ENCODE measurements at places on chromosomes 12 and 14. TPM values are rescaled to one million over a fixed set of nuclear protein-coding genes. Genes with fewer than 3 reads are reported as not detected.

Gene ESPL1
- 5.8 TPM for total RNA-seq

- no peak for DNase-seq
Observed at GRCh38 chr12:90360300-90360699, 594.7 kb downstream of the CCER1 start.

GRCh38 chr12:57085999-57086492 lies 2.9 kb upstream of the NAB2 start:
- peak; percentile 44 for DNase-seq

GRCh38 chr14:76909266-76909665 lies 83.1 kb downstream of the LRRC74A start:
- no peak for DNase-seq

DNA sequence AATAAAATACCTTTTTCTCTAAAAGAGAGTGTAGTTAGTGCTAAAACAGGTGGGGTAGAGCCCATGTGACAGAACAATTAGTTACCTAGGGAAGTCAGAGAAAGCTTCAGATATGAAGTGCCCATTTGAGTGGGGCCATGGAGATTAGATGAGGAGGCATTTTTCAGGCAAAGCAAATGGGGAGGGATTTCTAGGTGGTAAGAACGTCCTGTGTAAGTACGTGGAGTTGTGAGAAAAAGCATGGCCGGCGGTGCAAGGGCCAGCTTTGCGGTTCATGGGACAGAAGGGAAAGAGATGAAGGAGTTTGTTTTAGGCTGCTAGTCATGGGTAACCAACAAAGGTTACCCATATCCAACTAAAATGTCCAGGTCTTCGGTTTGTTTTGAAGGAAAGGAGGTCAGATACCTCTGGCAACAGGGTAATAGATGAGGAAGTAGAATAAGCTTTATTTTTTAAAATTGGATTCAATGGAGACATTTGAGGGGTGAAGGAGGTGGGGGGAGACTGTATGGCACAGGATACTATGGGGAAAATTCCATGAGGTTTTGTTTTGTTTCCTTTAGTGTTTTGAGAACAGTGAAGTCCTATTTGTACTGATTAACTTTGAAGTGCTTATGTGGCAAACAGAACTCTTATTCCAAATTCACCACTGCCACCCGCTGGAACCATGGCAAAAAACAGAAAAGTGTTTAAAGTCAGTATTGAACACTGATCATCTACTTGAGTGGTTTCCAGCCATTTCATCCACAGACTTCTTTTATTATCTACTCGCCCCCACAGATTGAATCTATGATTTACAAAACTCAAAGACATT lies 10.0 kb upstream of the SNRPF start:
- DNase-seq: no peak

DNA sequence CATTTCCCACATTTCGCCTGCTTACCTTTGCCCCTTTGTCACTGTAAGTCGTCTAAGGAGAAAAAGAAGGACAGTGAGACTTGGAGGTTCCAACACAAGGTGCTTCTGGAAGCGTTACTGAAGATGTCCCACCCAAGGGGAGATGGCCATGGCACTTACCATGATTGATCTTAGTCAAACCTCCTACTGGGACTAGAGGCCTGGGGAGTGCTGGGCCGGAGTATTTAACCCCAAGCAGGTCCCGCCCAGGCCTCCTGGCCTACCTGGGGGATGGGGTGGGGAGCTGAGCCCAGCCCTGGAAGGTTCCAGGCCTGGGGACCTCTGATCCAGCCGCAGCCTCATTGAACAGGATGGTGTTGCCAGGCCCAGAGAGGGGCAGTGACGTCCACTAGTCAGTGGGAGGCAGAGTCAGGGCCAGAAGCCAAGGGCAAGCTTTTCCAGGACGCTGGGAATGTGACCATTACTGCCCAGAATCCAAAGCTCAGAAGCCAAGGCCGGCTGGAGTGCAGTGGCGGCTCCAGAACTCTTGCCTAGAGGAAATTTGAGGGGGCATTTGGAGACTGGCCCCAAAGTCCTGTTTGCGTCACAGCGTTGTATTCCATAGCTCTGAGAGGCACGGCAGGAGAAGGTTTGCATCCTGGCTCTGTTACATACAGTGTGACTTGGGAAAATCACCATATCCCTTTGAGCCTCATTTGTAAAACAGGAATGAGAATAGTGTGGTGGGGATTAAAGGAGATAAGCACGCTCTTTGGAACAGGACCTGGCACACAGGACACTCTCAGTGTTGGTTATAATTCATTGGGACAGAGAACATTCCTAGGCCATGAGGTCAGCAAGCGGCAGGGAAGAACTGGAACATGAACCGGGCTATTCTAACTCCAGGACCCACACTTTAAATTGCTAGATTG lies at the start of gene HPD:
Gene HPD (minus strand): TSS at position 198 of the 911 bp plus-strand sequence. CDS start 36 bp downstream, at position 162.
- DNase-seq: no peak

- DNase-seq: no peak
Observed at GRCh38 chr14:20417250-20418186, 4.2 kb upstream of the TEP1 start.

- no peak for DNase-seq
Observed at GRCh38 chr12:116650585-116651087, 87.2 kb downstream of the SPRING1 start.

Gene OAS1
- 16.5 TPM for total RNA-seq

- no peak for DNase-seq
Observed at GRCh38 chr12:132276066-132276826, 53.1 kb downstream of the GALNT9 start.

Gene FIGNL2
- 1.5 TPM for total RNA-seq

- no peak for DNase-seq
Observed at GRCh38 chr12:52296572-52297215, 5.4 kb upstream of the KRT81 start.

GRCh38 chr12:48197549-48197970 lies 5.5 kb downstream of the OR10AD1 start:
- peak; percentile 72 for DNase-seq

Gene FAM90A1
- not detected for total RNA-seq

DNA sequence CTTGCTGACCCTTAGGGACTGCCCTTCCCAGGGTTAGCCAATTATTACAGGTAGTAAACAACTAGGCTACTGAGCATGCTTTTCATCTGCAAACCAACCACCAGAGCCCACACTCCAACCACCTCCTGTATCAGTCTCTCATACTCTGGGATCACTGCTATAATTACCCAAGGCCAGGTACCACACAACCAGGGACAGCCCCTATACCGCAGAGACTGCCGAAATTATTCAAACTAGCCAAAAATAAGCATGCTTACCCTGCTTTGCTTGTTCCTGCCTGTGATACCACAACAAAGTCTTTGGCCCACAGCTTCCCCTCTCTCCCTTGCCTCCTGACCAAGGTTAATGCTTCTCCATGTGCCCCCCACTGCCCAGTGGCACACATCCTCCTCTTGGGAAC lies 197.6 kb upstream of the SRRM4 start:
- no peak for DNase-seq

Gene ZNF10
- total RNA-seq: 12.9 TPM

Gene AMHR2
- total RNA-seq: not detected

GRCh38 chr12:34377243-34378035 lies 355.1 kb downstream of the ALG10 start:
- no peak for DNase-seq

DNA sequence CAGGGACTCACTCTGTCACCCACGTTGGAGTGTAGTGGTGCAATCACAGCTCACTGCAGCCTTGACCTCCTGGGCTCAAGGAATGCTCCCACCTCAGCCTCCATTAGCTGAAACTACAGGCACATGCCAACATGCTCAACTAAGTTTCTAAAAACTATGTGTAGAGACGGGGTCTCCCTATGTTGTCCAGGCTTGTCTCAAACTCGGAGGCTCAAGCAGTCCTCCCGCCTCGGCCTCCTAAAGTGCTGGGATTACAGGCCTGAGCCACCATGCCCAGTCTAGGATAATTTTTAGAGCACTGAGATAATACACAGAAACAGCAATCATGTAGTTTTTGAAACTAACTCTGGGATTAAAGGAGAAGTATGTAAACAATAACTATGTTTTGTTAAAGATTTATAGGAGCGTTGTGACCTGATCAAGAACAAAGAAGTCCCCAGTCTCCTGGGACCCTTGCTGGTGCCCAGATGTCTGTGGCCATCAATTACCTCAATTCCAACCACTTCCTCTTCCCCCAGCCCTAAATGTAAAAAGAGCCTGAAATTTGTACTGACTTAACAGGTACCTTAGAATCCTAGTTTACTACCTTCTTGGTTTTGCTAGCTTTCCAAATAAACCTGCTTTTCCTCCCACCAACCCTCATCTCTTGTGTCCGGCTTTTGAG lies 28.9 kb upstream of the EGLN3 start:
- DNase-seq: no peak

DNA sequence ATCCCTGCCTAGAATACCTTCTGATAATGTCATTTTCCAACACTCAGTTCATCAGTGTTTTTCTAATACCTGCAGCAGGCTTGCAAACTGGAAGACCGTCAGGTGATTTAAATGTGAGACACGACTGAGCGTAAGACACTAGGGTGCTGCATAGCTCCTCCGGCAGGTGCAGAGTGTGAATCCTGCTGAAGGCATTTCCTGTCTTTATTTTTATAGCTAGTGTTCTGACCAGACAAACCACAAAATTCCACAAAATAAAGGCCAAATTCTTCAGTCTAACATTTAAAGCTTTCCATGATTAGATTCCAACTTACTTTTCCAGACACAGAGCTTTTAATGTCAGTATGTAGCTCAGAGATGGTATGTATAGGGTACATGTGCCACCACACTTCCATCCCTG lies 70.7 kb downstream of the BBS10 start:
- no peak for DNase-seq

Gene KRT73
- total RNA-seq: 23.3 TPM

Gene ASB2
- 4.8 TPM for total RNA-seq

DNA sequence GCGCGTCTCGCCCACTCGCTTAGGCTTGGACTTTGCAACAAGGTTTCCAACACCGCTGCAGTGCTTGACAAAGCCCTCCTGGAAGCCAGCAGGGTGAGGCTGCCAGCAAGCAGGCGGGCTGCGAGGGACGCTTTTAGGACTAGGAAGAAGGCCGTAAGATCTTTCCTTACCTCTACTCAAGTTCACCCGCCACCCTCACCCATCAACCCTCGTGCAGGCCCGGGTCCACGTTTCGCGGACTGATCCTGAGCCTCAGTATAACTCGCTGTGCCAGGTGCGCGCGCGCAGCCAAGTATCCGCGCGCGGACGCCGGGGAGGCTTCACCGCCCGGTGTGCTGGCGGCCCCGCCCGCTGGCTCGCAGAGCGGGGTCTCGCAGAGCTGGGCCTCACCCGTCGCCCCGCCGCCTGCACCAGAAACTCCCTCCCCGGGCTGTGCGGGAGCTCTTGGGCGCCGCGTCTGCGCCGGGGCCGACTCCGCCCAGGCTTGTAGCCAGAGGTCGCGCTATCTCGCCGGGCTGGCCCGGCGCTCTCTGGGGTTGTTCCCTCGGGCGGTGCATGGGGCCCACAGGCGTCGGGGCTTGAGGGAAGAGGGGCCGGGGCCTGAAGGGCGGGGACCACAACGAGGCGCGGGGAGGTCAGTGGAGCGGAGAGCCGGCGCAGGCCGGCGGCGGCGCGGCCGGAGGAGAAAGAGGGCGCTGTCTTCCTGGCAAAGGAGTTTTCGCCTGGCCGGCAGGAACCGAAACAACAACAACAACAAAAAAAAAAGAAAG lies 7.6 kb upstream of the SIX1 start:
- no peak for DNase-seq

GRCh38 chr12:96195845-96196451 lies 1.8 kb downstream of the ELK3 start:
- DNase-seq: no peak

- no peak for DNase-seq
Observed at GRCh38 chr14:70283156-70283555, 76.3 kb downstream of the COX16 start.

- peak; percentile 34 for DNase-seq
Observed at GRCh38 chr12:12562016-12562483, 613 bp downstream of the DUSP16 start.

GRCh38 chr14:103527408-103528145 lies 1.4 kb upstream of the TRMT61A start:
- DNase-seq: no peak

Gene GLT1D1
- total RNA-seq: 2.6 TPM

DNA sequence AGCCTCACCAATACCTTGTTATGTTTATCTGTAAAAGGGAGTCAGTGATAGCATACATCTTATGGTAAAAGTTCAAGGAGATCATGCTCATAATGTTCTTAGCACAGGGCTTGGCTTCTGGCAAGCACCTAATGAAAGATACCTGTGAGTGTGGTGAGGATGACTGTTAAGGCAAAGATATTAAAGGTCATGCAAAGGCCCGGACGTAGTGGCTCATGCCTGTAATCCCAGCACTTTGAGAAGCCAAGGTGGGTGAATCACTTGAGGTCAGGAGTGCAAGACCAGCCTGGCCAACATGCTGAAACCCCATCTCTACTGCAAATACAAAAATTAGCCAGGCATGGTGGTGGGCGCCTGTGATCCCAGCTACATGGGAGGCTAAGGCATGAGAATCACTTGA lies 425.9 kb upstream of the TBX3 start:
- DNase-seq: no peak

DNA sequence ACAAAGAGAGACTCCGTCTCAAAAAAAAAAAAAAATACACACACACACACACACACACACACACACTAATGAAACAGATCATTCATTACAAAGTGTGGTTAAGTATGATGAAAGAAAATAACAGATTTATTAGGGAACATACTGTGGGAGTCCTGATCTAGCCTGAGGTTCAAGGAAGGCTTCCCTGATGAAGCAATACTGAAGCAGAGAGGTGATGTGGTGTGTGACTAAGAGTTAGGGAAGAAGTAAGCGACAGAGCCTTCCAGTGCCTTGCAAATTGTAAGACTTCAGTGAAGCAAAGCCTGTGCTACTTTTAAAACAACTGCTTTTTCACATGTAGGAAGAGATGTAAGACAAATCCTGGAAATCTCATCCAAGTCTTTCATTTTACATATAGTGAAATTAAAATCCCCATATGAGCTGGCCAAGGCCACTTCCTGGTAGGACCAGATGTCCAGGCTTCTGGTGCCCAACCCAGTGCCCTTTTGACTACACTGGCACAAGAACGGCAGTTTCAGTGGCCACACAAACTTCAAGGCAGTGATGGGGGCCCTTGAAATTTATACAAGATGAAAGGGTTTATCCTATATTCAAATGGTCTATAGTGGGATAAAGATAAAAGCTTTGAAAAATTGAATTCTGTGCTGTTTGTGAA lies 86.2 kb downstream of the STON2 start:
- no peak for DNase-seq

Gene NUBPL
- total RNA-seq: 7.5 TPM

Gene FAM222A
- total RNA-seq: 4.0 TPM

GRCh38 chr14:91470216-91470615 lies 39.9 kb downstream of the PPP4R3A start:
- DNase-seq: no peak

Gene RAPGEF3
- 0.73 TPM for total RNA-seq

- DNase-seq: no peak
Observed at GRCh38 chr12:119679081-119679480, 11.1 kb downstream of the PRKAB1 start.
